Stimulated activated CD8-positive, alpha-beta memory T cell treated with anti-CD3 and anti-CD28 coated beads, Interleukin-4, amount 100 ng/mL, for 24 hours (primary cell): ENCODE measurements at places on chromosomes 16 and 17.

- DNase-seq: no peak
Observed at GRCh38 chr16:27721531-27722181, 171.7 kb downstream of the KATNIP start.

DNA sequence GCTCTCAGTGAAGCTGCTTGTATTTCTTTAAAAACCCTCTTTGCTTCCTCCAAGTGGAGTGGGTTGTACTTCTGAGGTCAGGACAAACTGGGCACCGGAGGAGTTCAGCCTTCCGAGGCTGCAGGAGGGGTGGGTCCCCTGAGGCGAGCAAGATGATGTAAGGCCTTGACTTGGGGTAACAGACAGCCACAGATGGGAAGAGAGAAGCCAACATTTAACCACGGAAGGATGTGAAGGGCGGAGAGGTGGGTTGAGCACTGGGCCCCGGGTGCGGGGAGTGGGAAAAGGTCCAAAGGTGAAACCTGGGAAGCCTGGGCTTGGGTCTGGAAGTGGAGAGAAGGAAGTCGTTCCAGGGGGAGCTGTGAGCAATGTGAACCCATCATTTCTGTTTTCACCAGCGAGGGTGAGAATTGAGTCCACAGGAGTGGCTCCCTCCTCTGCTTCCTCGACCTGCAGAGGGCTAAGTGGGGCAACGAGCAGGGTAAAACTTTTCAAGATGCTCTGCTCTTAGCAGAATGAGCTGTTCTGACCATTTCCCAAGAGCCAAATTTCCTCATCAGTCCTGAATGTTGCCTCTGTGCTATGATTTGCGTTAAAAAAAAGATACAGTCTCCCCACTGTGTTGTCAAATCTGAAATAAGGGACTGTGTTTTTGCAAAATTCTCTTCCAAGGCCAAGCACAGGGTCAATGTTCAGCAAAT lies 137.7 kb upstream of the CRHR1 start:
- no peak for DNase-seq

GRCh38 chr17:27299384-27300049 lies 5.6 kb downstream of the WSB1 start:
- no peak for DNase-seq

GRCh38 chr16:27245276-27246172 lies 23.0 kb downstream of the NSMCE1 start:
- DNase-seq: no peak

DNA sequence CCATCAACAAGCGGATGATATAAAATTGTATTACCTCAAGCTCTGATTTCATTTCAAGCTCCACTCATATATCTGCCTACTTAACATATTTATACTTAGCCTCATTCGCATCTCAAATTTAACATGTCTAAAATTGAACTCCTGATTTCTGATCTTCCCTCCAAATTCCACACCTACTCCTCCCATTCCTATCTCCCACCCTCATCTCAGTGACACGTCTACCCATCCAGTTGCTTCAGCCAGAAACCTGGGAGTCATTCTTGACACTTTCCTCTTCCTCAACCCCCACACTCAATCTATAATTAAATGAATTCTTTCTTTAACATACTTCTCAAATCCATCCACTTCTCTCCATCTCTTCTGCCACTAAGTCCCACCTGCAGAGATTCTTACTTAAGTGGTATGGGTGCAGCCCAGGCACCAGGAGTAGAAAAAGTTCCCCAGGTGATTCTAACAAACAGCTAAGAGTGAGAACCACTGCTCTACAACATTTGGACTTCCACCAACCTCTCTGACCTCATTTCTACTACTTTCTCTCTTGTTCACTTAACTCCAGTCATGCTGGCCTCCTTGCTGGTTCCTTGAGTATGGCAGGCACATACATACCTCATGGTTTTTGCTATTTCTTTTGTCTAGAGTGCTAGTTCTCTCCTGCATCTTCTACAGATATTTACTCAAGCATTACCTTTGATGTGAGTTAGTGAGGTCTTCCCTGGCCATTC lies 18.1 kb downstream of the SPOP start:
- DNase-seq: no peak

DNA sequence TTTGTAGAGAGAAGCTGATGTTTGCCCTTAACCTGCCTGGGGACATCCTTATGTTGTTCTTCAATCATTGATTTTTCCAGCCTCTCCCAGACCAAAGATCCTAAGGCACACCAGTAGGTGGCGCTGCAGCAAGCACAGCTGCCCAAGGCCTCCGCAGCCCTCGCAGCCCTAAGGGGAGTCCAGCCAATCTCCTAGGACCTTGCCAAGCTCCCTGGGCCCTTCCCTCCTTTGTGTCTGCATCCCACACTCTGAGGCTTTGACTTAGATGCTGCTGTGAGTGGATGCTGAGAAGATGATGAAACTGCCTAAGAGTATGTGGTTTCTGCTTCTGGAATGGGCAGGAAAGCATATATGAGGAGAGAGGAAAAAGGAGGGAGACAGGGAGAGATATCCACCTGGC lies 47.1 kb downstream of the SPACA3 start:
- no peak for DNase-seq

GRCh38 chr17:61783120-61783519 lies 80.2 kb downstream of the BRIP1 start:
- no peak for DNase-seq

DNA sequence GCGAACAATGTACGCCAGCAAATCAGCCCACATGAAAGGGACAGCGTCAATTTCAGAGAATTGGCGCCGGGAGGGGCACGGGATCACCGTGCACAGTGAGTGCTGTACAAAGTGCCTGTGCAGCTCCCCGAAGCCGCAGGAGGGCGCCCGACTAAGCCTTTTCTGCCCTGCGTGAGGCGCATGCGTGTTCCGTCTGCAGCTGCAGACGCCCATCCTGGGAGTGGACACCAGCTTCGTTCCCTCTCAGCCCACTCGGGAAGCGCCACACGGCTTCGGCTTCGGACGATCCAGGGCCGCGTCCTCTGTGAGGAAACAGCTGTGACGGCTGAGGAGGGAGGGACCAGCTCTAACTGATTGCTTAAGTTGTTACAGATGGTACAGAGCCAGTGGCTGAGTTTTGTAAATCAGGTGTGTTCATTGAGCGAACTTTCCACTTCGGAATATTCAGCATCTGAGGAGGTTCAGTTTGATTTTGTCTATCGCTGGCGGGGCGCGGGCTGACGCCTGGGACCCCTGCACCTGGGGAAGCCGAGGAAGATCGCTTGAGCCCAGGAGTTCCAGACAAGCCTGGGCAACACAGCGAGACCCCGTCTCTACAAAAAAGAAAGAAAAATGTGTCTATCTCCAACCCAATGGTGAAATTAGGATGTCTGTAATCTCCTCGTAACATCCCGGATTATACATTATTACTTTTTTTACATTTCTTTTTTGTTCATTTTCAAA lies 15.4 kb upstream of the ZNF287 start:
- DNase-seq: peak; percentile 86
